NCI-H1436 treated with DMSO at 0.1 percent for 48 hours (cell line): ENCODE measurements at places on chromosomes 16 and 17.

- DNase-seq = no peak
Measured at GRCh38 chr17:53420035-53420641, 402.6 kb upstream of the KIF2B start.

DNA sequence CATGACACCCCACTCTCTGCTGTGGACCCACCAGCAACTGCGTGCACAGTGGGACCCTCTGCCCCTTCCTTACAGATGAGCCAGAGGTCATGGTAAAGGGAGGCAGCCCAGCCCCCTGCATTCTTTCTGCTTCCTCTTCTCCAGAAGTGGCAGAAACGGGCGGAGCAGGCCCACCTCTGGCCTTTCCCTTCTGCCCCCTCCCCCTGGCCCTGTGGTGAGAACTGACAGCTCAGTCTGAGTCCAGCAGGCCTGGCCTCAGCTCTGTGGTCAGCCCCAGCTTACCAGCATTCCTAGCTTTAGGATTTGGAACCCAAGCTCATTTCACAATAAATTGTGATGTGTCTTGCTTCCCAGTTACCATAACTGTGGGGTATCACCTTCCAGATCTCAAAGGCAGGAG lies 4.8 kb upstream of the ANKRD11 start:
- DNase-seq = no peak

- no peak for DNase-seq
Measured at GRCh38 chr16:20001856-20002707, 71.6 kb downstream of the GPR139 start.

GRCh38 chr16:14600164-14600563 lies 29.9 kb downstream of the PARN start:
- no peak for DNase-seq

GRCh38 chr16:23506606-23506994 lies 3.7 kb downstream of the GGA2 start:
- DNase-seq = no peak

GRCh38 chr16:25270577-25270976 lies 12.9 kb upstream of the ZKSCAN2 start:
- no peak for DNase-seq

GRCh38 chr17:79393358-79394052 lies 217.3 kb downstream of the RBFOX3 start:
- DNase-seq = no peak

DNA sequence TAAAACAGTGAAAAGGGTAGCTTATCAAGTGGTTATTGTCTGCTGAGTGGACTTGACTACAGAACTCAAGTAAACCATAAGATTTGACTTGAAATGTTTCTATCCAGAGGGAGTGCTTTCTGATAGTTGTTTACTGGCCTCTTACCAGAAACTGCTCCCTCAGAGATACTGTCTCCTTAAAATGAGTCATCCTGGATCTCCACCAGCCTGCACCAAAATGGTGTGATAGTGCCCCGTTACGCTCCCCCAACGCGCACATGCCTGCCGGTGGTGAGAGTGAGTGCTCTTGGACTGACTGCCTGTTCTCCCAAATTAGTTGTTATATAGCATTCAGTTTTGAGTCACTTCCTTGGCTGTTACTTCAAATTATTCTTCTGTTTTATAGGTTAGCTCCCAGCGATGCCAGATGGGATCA lies 22.9 kb downstream of the PRCD start:
- DNase-seq = no peak

DNA sequence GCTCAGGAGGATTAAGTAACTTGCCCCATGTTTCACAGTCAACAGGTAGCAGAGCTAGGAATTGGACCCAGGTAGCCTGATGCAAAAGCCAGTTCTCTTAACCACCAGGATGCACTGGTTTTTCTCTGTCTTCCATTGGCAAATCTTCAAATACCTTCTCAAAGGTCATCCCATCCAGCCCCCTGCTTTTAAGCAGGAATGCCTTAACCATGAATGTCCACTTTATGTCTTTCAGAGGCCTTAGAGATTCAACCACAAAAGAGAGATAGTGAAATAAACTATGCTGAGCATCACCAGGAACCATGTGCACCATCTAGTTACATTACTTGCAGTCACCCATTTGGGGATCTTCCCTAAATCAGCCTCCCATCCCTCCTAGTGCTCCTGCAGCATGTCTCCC lies 94.3 kb downstream of the C17orf67 start:
- no peak for DNase-seq
